NCI-H1048 (cell line): ENCODE measurements at places on chromosomes 2 and 18.

- DNase-seq: no peak
Measured at GRCh38 chr2:169702996-169703395, 8.7 kb downstream of the PHOSPHO2 start.

DNA sequence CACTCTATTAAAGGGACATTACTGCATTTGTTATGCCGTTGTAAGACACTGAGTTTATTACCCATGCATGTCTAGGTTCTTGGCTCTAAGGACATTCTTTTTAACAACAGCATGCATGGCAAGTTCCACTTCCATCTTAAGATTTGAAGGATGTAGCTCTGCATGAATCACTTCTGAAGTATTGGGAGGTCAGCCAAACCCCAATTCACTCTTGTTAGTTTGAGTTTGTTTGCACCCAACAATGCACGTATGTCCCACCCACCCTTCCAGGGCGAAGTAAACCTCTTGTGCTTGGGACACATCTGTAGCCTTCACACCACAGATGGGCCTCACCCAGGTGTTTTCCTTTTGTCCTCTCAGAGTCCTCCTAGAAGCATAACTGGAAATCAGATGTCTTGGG is 5.6 kb upstream of the LAMA3 start:
- no peak for DNase-seq

- no peak for DNase-seq
Measured at GRCh38 chr2:209624192-209624938, 147.3 kb upstream of the UNC80 start.

DNA sequence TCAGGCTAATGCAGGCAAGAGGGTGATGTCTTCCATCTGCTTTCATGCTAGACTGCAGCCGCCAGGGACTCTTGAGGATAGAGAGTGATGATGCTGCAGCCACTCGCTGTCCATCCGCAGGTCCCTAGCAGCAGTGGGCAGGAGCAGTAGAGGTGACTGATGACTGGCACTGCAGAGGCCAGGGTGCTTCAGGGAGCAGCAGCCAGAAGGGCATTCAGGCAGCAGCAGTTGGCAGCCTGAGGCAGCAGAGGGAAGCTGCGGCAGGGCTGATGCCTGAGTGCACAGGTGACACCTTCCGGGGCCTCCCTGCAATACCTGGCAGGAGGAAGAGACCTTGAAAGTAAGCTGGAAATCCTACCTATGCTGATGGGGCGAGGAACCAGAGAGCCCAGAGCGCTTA is 214.2 kb downstream of the ICOS start:
- no peak for DNase-seq

DNA sequence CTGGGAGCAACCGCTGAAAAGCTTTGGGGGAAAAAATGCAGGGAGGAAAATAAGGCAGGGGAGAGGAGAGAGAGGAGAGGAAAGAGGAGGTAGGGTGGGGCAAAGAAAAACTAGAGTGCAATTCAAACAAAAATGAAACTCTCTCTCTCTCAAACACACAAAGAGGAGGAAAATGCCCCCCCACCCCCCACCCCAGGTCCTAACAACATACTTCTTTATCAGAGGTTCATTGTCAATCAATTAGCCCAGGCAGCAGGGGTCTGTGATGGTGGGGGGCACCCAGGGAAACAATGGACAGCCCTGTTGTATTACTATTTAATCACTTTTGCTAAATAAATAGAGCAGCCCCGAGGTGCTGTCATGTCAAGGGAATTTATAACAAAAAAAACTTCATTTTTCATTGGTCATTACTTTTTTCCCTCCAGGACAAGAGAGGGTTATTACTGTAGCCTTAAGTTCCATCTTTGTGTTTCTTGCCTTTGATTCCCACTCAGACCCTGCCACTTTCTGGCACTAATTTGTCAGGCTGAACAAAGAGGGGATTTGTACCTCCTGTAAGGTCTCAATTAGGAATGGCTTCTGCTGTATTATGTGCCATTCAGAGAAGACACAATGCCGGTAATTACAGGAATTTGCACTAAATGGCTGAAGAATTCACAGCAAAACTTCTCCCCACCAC is 55.0 kb downstream of the PLEKHM3 start:
- no peak for DNase-seq
